ENCODE measurements at places on chromosomes 4 and X. TPM values are rescaled to one million over a fixed set of nuclear protein-coding genes. Genes with fewer than 3 reads are reported as not detected.

Gene FABP2
- 0.19 TPM for total RNA-seq

Gene HTR2C
- total RNA-seq, result not detected

Gene ERVMER34-1
- not detected for total RNA-seq

Gene KCND1
- 5.6 TPM for total RNA-seq

- no peak for DNase-seq
- H3K36me3 ChIP-seq, result peaks cover 14% of the 10 kb centered on the region
- H3K27me3 ChIP-seq, result no peaks in the 10 kb centered on the region
- H3K4me1 ChIP-seq, result peaks cover 2% of the 10 kb centered on the region
These were observed 29.6 kb downstream of the KDM5C start for GRCh38 chrX:53195401-53195800.

DNA sequence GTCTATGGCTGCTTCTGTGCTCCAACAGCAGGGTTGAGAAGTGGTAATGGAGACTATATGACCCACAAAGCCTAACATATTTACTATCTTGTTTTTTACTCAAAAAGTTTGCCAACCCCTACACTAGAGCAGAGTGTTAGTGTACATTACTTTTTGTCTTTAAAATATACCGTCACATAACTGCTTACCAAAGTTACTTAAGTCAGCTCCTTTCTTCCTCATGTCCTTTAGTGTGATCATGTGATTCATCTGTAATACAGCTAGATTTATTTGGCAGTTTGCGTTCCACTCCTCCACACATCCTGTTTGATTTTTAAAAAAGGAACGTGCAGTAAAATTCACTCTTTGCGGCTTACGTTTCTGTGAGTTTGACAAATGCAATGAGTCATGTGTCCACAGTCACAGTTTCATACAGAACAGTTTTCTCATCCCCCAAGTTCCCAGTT lies 162.4 kb upstream of the GPRIN3 start:
- peak overlapping the region; percentile 79 for H3K27ac ChIP-seq
- peaks cover 17% of the 10 kb centered on the region for H3K4me1 ChIP-seq
- no peak for DNase-seq
- H3K36me3 ChIP-seq, result peaks cover 6% of the 10 kb centered on the region
- H3K27me3 ChIP-seq, result no peaks in the 10 kb centered on the region

DNA sequence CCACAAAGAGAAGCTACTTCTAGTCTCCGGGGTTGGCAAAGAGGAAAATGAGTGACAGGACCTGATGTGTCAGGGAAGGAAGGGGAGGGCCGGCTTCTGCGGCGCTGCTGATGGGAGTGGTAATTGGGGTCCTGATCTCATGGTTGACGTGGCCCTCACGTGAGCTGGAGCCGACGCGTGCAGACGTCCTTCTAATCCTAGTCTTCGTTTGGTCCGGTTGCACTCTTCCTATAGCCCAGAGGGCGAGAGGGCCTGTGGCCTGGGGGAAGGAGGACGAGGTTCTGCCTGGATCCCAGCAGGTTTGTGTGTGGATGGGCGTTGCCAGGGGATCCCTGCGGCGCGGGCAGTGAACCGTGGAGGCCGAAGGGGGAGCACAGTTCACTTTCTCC lies at the start of gene ARMCX1:
TSS of gene ARMCX1 (plus strand) at position 186 of the 389 bp plus-strand sequence. CDS start 2,384 bp downstream, outside the sequence.
- no peak within 1 kb of the TSS for H3K27ac ChIP-seq
- H3K4me3 ChIP-seq, result peak within 1 kb of the TSS; percentile 77
- H3K27me3 ChIP-seq, result peaks cover 5% of the 10 kb centered on the region
- peak; percentile 25 for DNase-seq
- H3K4me1 ChIP-seq, result peaks cover 5% of the 10 kb centered on the region
- no peaks in the 10 kb centered on the region for H3K36me3 ChIP-seq

DNA sequence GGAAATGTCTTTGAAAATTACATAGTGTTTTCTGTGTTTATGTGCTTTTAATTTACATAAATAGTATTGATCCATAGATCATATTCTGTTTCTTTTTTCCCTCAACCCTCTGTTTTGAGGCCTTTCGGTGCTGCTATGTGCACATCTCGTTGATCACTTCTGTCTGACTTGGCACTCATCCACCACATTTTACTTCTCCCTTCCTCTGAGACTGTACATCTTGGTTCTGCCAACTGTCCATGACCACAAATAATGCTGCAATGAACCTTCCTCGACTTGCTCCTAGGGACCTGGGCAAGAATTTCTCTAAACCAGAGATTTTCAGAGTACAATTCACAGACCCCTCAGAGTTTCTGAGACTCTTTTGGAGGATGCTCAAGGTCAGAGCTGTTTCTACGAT lies 74.4 kb downstream of the RTL5 start:
- H3K4me1 ChIP-seq, result no peaks in the 10 kb centered on the region
- DNase-seq, result no peak
- H3K4me3 ChIP-seq, result no peak overlapping the region

- no peak overlapping the region for H3K27ac ChIP-seq
- H3K4me3 ChIP-seq, result no peak overlapping the region
- H3K4me1 ChIP-seq, result no peaks in the 10 kb centered on the region
These were observed 67.5 kb upstream of the BMP3 start for GRCh38 chr4:80963051-80963450.

DNA sequence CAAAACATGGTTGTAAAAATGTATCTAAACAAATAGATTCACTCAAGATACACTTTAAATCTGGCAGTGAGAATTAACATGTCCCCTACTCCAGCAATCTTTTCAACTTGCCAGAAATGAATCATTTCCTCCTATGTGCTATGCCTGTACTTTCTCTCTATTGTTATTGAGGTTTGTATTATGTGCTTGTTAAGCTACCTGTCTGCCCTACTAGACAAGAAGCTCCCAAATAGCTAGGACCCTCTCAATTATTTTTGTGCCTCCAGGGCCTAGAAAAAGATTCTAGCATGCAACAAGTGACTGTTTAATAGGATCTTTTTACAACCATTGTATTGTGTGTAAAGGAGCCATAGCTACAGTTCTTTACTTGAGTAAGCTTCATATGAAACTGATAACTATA lies 3.5 kb upstream of the SAP30 start:
- peaks cover 34% of the 10 kb centered on the region for H3K4me1 ChIP-seq
- H3K4me3 ChIP-seq, result peak overlapping the region; percentile 73
- H3K36me3 ChIP-seq, result peaks cover 21% of the 10 kb centered on the region
- no peaks in the 10 kb centered on the region for H3K27me3 ChIP-seq
- DNase-seq, result no peak
- peak overlapping the region; percentile 74 for H3K27ac ChIP-seq

GRCh38 chrX:18701621-18702361 lies 5.7 kb upstream of the PPEF1 start:
- no peak for DNase-seq
- no peaks in the 10 kb centered on the region for H3K27me3 ChIP-seq
- no peaks in the 10 kb centered on the region for H3K4me1 ChIP-seq
- no peaks in the 10 kb centered on the region for H3K36me3 ChIP-seq

GRCh38 chrX:9873952-9874351 lies 87.7 kb downstream of the SHROOM2 start:
- peaks cover 2% of the 10 kb centered on the region for H3K4me1 ChIP-seq
- H3K4me3 ChIP-seq, result no peak overlapping the region
- peak; percentile 30 for DNase-seq
- no peak overlapping the region for H3K27ac ChIP-seq

Measured in activated naive CD8-positive, alpha-beta T cell treated with anti-CD3 and anti-CD28 coated beads, Interleukin-2, amount 10 ng/mL, durations not matched to agents 7 days and 5 days (primary cell).